Effector CD8-positive, alpha-beta T cell (primary cell): ENCODE measurements at places on chromosomes 12 and 14.

GRCh38 chr14:31261859-31262731 lies 54.5 kb upstream of the HECTD1 start:
- DNase-seq = no peak

DNA sequence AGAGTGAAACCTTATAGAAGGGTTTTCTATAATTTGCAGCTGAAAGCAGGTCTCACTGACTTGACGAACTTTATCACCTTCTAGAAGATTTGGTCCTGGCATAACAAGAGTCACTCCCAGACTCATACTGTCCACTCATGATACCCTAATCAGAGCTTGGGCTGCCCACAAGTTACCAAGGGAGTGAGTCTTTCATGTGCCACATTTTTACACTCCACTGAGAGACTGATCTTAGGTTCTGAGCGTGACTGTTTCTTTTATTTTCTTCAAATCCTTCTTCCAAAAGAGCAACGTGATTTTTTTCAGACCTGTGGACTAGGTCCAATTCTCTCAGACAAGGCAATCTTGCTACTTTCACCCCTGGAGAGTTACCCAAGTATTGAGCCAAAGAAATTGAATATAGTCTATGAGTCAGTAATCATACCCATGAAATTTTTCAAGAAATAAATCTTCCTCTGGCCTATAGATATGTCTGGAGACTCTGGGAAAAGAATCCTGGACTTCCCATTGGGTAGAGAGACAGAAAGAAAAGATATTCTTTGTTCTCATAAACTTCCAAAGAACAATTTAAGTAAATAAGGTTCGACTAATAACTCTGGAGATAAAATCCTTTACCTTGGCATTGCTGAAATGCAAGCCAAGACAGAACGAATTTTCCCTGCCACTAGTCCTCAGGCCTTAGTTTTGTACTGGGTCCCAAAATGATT lies 26.9 kb downstream of the SIX1 start:
- no peak for DNase-seq

DNA sequence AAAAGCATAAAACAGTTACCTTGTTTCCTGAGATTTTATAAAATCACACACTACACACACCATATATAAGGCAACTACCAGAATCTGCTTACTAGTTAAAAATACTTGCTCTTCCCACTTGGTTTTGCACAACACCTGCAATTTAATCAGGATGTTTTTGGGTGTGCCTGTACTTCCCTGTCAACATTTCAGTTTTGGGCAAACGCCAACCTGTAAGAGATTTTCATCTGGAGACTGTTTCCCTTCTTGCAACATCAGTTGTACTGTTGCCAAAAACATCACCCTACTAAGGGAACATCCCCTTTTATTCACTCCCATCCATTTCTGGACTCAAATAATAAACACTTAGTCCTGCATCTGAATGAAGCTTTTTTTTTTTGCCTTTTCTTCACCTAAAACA lies 172.3 kb downstream of the DUSP6 start:
- DNase-seq = no peak

- DNase-seq = no peak
Measured at GRCh38 chr12:95412482-95413311, 61.3 kb upstream of the METAP2 start.

- no peak for DNase-seq
Measured at GRCh38 chr14:93343266-93343665, 3.7 kb upstream of the COX8C start.
